ENCODE measurements at places on chromosomes 11 and 22.

- DNase-seq = no peak
Observed at GRCh38 chr22:20106205-20106848, 9.6 kb upstream of the RANBP1 start.

- no peak for DNase-seq
Observed at GRCh38 chr11:128302425-128303186, 284.8 kb downstream of the ETS1 start.

DNA sequence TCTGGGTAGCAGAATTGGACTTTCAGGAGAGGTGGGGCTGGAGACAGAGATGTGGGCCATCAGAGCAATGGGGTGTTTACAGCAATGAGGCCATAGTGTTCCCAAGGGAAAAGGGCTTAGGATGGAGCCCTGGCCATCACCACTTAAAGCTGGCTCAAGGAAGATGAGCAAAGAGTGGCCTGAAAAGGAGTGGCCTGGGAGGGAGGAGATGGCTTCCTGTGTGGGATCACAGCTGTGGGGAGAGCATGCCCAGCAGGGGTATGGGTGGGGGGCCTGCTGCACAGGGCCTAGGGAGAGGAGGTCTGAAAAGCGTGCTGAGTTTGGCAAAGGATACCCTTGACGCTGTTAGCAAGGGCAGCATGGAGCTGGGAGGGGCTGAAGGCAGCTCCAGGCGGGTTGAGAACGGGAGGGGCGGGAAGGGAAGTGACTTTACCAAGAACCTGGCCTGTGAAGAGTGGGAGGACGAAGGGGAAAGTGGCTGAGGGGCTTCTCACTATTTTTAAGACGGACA, 13.9 kb downstream of the LRRC32 start:
- no peak for DNase-seq

GRCh38 chr11:532986-533585, 2.3 kb downstream of the HRAS start:
- DNase-seq = no peak

DNA sequence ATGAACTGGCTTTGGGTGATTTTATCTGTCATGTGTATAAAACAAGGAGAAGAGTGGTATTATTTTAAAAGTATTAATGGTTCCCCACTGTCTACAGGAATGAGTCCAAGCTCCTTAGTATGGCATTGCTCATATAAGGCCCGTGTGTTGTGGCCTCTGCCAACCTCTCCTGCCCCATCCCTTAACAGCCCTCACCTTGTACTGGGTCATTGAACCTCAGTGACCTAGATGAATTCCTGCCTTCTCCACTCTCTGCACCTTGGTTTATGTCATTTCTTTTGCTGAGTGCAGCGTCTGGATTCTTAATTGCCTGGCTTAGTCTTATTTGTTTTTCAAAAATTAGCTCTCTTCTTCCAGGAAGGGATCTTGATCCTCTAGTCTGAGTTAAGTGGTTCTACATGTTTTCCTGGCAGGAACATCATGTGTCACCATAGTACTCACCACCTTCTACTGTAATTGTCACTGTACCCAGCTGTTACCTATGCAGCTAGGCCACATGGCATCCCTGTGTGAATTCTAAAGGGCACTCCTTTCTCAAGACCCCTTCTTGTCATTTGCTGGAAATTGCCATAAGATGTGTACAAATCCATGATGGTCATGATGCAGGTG, 36.2 kb upstream of the POGLUT3 start:
- no peak for DNase-seq

- DNase-seq = no peak
Observed at GRCh38 chr11:133343951-133344350, 188.3 kb downstream of the OPCML start.

Measured in fibroblast of mammary gland (primary cell).